ENCODE measurements at places on chromosomes 6 and 20.
A peak's percentile ranks its signal among the peaks of the same experiment; 100 is the strongest.

GRCh38 chr20:45833030-45833882 is at the start of gene SNX21:
SNX21 (plus strand) TSS chr20:45833799; CDS start chr20:45833920, 121 bp downstream.
- DNase-seq, result peak; percentile 50

GRCh38 chr6:88008831-88009231 is 38.8 kb upstream of the SPACA1 start:
- DNase-seq, result no peak

DNA sequence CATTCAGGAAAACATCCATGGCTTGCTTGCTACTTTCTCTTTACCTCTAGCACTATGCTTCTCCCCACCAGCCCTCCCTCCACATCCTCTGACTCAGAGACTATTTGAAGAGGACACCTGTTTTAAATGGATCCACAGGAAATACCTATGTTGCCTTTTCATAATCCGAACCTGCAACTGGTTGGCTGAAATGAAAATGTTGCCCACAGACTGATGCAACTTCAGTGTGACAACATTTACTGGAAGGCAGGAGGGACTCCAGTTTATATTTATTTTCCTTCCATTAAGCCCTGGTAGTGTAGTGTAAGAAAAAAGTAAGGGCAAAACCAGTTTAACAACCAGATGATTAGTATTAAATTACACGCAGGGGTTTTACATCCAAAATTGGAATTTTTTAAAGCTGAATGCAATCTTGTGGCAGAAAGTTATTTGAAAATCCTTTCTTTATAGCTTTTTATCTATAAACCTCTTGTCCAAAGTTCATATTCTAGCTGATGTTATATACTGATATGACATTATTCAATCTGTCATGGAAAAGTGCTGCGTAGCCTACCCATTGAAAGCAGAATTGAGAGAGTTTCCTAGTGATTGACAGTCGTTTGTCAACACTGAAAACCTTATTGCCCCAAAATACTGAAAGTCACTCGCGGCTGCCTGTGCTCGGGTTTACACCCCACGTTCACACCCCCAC is 881 bp upstream of the AIG1 start:
- no peak for DNase-seq

- no peak for DNase-seq
Measured at GRCh38 chr6:108531332-108531731, 29.4 kb upstream of the FOXO3 start.

- no peak for DNase-seq
Measured at GRCh38 chr6:160041608-160042007, 72.7 kb downstream of the IGF2R start.

GRCh38 chr6:152195896-152196295 is 388.4 kb downstream of the ESR1 start:
- no peak for DNase-seq

DNA sequence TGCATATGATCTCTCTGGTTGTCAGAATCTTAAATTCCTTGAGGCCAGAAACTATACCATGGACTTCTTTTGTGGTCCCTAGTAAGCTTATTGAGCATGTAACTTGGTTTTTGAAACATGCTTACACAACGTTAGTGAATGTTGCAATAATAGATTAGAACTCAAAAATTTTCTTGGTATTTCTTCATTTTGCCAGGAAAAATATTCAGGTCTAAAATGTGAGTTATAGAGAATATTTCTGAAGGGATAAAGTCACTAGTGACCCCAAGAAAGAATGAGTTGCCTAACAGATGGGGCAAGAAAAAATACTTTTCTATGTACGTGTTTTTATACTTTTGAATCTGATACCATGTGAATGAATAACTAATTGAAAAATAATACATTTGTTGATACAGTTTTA is 195.4 kb downstream of the TFAP2A start:
- DNase-seq, result no peak

GRCh38 chr6:31669676-31670075 is at the start of gene LY6G5B:
LY6G5B (plus strand) TSS chr6:31669976; CDS start chr6:31670951, 975 bp downstream.
- DNase-seq, result no peak

DNA sequence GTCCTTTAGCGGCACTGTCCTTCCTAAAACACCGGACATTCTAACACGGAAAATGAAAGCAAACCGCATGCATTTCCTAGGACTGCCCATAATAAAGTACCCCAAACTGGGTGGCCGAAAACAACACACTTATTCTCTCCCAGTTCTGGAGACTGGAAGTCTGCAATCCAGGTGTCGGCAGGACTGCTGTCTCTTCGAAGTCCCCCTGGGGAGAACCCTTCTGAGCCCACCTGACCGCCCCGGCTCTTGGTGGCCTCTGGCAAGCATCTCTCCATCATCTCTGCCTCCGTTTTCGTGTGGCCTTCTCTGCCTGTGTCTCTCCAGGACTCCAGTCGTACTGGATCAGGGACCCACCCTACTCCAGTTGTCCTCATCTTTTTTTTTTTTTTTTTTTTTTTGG is 55.4 kb downstream of the SYNJ2 start:
- DNase-seq, result no peak

GRCh38 chr6:87340230-87340629 is 4.4 kb upstream of the C6orf163 start:
- DNase-seq, result no peak

DNA sequence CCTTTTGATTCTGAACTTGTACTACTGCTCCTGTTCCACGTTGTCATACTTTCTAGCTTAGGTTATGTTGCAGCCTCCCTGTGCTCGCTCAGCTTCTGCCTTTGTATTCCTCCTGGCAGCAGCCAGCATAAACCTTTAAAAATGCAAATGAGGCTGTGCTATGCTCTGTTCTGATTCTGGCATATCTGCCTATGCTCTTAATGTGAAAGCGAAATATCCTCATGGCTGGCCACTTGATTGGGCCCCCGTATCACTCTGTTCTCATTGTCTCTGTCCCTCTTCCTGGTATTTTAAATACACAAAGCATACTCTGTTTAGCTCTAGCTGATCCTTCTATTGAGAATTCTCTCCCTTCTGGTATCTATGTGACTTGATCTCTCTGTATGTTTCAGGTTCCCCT is 139.0 kb downstream of the JARID2 start:
- DNase-seq, result no peak

DNA sequence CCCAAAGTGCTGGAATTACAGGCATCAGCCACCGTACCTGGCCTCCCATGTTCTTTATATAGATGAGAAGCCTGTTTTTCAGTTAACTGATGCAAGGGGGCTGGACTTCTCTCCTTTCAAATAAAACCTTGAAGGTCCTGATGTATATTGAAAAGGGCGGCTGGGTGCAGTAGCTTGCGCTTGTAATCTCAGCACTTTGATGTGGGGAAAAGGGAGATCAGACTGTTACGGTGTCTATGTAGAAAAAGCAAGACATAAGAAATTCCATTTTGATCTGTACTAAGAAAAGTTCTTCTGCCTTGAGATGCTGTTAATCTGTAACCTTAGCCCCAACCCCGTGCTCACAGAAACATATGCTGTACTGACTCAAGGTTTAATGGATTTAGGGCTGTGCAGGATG is 16.1 kb upstream of the SAMHD1 start:
- DNase-seq, result no peak

DNA sequence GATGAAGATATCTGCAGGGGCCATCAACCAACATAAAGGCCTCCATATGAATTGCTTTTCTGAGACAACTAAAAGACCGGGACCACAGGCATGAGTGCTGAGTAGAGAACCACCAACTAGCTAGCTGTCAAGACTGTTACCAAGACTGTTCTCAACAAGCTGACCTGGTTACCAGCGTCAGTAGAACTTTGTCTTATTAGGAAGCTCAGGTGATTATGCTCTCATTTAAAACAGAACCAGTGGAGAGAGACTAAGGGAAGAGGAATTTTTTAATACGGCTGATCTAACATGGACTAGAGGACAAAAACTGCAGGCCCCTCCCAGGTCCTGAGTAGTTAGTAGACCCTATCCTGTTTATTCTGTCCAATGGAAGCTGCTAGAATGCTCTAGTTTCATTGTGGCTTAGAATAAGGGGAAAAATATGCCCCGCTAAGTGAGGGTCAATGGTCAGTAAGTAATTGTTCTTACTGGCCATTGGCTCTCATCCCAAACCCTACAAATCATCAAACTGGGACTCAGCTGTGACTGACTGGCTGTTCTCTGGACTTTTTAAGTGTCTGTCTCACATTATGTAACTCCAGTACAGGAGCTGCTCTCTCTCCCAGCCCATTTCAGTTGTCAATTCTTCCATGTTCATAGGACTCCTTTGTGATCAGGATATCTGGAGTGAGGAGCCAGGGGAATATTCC is 3.8 kb upstream of the DYNLRB1 start:
- no peak for DNase-seq
